HFFc6 (cell line): ENCODE measurements at places on chromosomes 16 and 17.
A peak's percentile ranks its signal among the peaks of the same experiment; 100 is the strongest.

DNA sequence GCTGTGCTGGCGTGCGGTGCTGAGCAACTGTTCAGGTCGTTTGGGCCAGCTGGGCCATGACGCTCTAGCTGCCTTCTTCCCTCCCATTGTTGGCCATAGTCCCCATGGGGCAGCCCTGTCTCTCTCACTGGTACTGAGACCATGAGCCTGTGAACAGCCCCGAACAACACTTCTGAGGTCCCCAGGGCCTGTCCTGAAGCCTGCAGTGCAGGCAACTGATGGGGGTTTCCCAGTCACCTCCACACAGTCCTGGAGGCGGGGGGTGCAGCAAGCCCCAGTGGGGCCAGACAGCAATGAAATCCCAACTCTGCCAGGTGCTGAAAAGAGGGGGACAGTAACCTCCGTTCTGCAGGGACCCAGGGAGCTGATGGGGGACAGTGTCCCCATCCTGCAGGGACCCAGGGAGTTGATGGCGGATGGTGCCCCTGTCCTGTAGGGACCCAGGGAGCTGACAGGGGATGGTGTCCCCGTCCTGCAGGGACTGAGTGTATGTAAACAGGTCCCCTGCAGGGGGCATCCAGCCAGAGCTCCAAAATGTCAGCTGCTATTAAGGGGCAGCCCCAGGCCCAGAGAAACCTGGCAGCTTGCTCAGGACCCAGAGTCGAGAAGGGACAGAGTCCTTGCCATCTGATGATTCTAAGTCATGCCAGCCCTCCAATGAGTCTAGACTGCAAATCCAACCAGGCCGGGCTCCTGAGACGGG, 30.4 kb downstream of the ENGASE start:
- no peak for DNase-seq

DNA sequence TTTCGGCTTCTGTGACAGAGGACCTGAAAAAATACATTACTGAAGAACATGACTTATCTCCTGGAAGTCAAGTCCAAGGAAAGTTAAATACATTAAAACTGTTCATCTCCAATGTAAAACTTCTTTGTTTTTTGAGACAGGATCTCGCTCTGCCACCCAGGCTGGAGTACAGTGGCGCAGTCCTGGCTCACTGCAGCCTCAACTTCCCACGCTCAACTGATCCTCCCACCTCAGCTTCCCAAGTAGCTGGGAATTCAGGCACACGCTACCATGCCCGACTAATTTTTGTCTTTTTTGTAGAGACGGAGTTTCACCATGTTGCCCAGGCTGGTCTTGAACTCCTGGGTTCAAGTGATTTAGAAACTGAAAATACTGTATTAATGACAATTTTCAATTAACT, 9.7 kb upstream of the TERB1 start:
- DNase-seq: no peak

DNA sequence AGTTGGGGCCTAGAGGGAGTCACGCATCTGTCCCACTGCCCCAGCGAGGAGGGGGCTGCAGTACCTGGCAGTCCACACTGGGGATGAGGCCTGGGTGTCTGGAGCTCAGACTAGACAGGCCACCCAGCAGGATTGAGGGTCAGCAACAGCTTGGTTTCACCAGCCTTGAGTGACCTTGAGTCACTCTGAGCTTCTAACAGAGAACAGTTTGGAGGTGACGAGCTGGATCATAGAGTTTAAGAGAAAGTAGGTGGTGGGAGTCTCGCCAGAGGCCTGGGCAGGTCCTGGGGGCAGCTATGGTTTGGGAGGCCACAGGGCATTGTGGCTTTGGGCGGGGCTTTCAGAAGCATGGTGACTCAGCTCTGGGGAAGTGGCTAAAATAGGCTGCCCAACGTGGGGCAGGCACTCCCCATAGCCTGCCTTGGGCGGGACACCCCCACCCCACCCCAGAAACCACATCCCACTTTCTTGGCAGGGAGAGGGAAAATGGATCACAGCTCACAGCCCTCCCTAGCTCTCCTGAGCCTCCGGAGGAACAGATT, 20.5 kb downstream of the CDC42EP4 start:
- DNase-seq: peak; percentile 85

GRCh38 chr16:57589374-57589773, 39.1 kb upstream of the ADGRG1 start:
- no peak for DNase-seq

- DNase-seq: no peak
These were observed 57.5 kb downstream of the METRNL start for GRCh38 chr17:83136931-83137330.

GRCh38 chr17:32936186-32936893, 8.4 kb downstream of the TMEM98 start:
- no peak for DNase-seq

DNA sequence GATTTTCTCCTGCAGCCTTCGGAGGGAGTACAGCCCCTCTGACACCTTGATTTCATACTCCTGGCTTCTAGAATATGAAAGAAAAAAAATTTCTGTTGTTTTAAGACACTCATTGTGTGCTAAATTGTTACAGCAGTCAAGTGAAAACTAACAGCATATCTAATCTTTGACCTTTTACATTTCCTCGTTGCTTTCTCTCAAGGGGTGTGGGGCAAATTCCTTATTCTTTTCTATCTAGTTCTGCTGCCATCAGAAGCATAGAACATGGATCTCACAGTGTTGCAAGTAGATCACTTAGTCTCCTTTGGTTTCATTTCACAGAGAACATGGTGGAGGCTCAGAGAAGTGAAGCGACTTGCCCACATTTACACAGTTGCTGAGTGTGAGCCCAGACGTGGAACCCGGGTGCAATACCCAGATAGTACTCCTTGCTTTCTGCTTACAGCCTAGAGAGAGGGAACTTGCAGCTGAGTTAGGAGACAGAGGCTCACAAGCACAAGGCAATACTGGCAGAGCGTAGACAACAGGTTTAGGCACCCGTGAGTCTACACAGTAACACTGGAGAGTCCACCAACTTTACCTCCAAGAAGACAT, 28.7 kb upstream of the MMD start:
- DNase-seq: no peak

- DNase-seq: no peak
These were observed 22.9 kb downstream of the MARVELD3 start for GRCh38 chr16:71648921-71649320.

- peak; percentile 33 for DNase-seq
These were observed 4.6 kb upstream of the ICAM2 start for GRCh38 chr17:64024781-64025731.

GRCh38 chr17:72514891-72515290, 394.1 kb downstream of the SOX9 start:
- no peak for DNase-seq

- DNase-seq: no peak
These were observed 3.7 kb downstream of the ADAD2 start for GRCh38 chr16:84194470-84195200.

DNA sequence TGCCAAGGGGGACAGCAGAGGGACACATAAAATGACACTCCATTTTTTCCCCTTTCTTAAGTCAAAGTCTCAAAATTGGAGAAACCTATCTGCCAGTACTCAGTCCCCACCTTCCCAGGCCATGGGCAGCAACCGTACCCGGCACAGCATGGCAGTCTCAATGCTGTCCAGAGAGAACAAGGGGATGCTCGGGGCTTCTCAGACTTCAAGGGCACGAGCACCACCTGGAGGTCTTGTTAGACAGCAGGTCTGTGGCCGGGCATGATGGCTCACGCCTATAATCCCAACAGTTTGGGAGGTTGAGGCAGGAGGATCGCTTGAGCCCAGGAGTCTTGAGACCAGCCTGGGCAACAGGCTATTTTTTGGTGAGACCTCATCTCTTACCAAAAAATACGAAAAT, 3.2 kb downstream of the DNAH17 start:
- DNase-seq: no peak

DNA sequence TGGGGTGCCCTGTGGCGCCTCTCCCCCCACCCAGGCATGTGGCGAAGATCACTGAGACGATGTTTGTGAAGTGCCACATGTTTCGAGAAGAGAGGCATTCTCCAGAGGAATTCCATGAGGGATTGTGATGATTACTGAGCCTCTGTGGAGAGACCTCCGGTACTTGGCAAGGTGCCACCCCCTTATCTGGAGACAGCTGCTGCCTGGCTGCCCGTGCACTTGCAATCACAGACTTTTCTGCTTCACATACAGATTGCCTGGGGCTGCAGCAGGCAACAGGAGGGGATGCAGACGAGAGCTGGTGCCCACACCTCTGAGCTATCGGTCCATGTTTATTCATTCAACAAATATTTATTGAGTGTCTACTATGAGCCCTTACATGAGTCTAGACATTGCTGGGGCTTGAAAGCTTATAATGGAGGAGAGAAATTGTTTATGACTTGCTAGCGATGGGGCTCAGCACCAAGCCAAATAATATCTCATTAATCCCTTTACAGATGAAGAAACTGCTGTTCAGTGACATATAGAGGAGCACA, 317.2 kb upstream of the ZFHX3 start:
- no peak for DNase-seq

DNA sequence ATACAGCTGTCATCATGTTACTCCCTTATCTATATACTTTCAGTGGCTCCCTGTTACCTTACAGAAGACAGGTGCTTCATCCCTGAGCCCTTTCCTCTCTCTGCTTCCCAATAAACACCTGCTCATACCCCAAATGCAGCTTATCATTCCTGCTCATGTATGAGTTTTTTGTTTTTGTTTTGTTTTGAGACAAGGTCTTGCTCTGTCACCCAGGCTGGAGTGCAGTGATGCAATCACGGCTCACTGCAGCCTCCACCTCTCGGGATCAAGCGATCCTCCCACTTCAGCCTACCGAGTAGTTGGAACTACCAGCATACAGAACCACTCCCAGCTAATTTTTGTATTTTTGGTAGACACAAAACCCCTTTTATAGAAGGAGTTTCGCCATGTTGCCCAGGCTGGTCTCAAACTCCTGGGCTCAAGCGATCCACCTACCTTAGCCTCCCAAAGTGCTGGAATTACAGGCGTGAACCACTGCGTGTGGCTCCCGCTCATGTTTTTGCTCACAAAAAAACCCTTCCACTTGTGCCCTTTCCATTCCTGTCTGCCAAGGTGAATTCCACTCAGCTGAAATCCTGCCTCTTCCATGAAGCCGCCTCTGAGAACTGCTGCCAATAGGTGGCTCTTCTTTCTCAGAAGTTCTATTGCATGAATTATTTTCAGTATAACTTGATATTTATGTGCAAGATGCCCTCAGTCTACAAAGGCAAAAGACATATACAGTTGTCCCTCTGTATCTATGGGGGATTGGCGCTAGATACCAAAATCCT, 7.9 kb upstream of the RNF157 start:
- no peak for DNase-seq
